ENCODE measurements at places on chromosomes 5 and 9.

DNA sequence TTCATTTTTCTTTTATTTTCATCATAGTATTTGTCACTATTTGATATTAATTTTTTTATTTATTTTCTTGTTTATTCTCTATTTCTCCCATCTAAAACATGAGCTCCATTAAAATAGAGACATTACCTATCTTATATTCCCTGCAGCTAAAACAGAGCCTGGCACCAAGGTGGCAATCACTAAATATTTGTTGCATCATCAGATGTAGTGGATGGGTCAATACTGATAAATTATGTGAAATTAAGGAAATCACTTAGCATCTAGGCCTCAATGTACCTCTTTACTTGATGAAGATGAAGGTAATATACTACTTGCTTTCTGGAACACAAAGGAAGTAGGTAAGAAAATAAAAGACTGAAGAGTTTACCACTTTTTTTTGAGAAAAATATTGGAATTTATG is 24.6 kb downstream of the MFAP3 start:
- no peak for DNase-seq

GRCh38 chr5:157485811-157486210 is 25.8 kb downstream of the NIPAL4 start:
- no peak for DNase-seq

DNA sequence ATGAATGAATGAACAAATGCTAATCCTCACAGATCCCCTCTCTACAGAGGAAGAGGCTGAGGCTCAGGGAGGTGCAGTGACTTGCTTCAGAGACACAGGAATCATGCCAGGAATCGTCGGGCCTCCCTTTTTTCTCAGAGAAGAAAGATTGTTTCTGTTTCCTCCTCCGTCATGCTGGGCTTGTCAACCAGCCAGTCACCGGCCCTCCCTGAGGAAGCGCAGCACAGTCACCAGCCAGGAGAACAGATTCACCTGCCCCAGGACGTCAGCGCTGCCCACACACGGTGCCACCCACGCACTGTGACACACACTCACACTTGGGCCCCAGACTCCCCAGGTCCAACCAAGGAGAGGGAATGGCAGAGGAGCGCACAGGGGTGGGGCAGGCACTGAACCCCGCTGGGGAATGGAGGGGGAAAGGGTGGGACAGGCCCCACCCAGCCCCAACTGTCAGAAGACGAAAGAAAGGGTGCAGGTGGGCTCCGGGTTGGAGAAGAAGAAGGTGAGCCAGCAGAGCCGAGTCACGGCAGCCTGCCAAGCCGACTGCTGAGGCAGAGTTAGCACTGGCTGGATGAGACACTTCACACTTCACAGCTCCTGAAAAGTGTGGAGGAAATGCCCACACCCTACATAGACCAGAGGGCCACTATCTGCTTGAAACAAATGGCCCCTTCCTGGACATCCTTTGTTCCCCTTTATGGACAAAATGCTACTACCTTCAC is 13.8 kb upstream of the ERGIC1 start:
- DNase-seq: no peak

- DNase-seq: no peak
Observed at GRCh38 chr5:51731421-51732029, 348.3 kb downstream of the ISL1 start.

- DNase-seq: peak; percentile 12
Observed at GRCh38 chr5:52800394-52801213, 12.9 kb downstream of the ITGA1 start.

- DNase-seq: no peak
Observed at GRCh38 chr9:114666851-114667250, 9.2 kb upstream of the TEX53 start.

DNA sequence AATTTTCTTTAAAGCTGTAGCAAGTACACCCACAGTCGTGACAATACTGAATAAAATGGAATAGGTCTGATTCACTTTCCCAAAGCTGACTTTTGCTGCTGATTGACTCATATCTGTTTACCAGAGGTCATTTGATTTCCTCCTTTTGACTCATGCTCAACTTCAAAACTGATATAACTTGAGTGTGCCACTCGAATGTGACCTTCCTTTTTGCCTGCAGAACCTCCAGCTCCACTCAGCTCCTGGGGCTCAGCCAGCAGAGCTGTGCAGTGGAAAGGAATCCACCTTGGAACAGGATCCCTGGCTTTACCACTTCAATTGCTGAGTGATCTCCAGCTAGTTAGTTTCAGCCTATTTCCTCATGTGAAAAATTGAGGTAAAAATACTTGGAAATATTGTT is 84.1 kb downstream of the FEM1C start:
- no peak for DNase-seq

GRCh38 chr9:224026-224425 is 9.4 kb downstream of the DOCK8 start:
- DNase-seq: no peak
